ENCODE measurements at places on chromosomes 5 and 9.

- DNase-seq, result no peak
Measured at GRCh38 chr5:107456281-107456715, 214.4 kb downstream of the EFNA5 start.

DNA sequence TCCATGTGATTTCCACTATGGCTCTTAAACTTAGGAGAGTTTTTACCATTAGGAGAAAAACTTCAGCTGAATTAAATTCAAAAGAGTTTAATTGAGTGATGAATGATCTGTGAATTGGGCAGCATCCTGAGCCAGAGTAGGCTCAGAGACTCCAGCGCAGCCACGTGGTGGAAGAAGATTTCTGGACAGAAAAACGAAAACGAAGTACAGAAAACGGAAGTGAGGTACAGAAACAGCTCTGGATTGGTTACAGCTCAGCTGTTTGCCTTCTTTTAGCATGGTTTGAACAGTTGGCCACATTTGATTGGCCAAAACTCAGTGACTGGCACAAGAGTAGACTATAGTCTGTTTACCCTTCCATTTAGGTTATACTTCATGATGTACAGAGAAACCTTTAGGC, 69.2 kb upstream of the PLPP1 start:
- no peak for DNase-seq

- DNase-seq, result peak; percentile 90
Measured at GRCh38 chr5:8457187-8458037, 588.5 kb downstream of the MTRR start.

GRCh38 chr9:104927216-104927911, 591 bp downstream of the ABCA1 start:
- peak; percentile 11 for DNase-seq

DNA sequence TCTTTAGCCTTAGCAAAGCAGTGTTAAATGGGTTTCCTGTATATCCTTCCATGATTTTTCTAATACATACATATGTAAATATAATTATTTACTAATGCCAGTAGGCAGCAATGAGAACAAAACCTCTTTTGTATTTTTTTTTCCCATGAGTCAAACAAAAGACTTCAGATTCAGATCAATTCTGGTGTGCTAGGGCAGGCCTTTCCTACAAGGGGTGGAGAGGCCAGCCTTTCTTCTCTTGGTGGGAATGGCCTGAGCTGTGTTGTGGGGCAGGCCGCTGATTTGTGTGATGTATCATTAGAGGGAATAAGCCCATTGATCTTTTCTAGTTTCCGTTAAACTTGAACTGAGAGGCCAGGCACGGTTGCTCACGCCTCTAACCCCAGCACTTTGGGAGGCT, 115.5 kb upstream of the DMRT1 start:
- DNase-seq, result no peak

DNA sequence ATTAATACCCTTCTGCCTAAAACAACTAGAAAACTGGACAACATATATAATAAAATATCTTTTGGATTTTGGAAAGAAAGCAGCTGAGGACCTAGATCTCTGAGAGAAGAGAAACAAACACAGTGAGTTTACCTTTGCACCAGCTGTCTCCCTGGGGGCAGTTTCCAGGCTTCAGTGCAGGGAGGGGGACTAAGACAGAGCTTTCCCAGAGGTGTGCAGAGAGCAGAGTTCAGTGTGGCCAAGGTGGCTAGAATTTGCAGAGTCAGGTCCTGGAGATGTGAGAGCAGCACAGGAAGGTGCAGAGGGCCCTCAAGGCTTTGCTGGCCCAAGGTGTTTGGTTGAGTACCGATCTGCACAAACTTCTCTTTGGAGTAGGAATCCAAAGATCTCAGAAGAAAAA, 26.3 kb upstream of the PTPDC1 start:
- no peak for DNase-seq

- DNase-seq, result no peak
Measured at GRCh38 chr5:128341056-128341455, 197.0 kb downstream of the FBN2 start.

DNA sequence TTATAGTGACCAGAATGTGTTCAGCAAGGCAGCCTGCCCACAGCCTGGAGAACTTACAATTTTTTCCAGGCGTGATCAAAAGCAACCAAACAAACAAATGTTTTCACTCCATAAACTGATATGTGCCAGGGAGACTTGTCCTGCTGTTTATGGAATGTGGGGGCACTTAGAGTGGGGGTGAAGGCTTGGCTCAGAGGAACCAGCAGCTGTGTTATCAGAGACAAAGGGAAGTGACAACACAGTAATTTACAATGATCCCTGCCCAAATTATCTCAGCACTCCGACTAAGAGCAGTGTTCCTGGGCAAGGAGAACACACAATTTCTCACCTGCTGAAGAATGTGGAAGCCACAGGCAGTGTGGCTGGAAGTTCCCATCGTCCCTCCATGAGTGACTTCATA, 429.1 kb upstream of the IRX4 start:
- DNase-seq, result no peak

GRCh38 chr5:13771011-13771571, 173.4 kb downstream of the DNAH5 start:
- DNase-seq, result no peak

DNA sequence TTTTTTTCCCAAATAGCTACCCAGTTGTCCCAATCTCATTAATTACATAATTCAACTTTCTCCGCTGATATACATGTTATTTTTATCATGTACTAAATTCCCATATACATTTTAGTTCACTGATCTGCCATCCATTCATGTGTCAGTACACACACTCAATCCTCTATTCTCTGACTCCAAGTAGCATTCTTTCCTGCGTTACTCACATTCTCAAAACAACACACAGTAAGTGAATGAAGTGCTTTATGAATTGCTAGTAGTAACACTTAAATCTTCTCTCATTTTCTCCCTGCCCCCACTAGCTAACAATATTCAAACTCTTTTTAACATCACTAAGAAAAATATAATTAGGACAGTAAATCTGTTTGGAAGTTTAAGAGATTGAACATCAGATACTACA, 8.9 kb downstream of the ZNF366 start:
- DNase-seq, result no peak

- no peak for DNase-seq
Measured at GRCh38 chr9:4333231-4333740, 33.4 kb upstream of the GLIS3 start.

DNA sequence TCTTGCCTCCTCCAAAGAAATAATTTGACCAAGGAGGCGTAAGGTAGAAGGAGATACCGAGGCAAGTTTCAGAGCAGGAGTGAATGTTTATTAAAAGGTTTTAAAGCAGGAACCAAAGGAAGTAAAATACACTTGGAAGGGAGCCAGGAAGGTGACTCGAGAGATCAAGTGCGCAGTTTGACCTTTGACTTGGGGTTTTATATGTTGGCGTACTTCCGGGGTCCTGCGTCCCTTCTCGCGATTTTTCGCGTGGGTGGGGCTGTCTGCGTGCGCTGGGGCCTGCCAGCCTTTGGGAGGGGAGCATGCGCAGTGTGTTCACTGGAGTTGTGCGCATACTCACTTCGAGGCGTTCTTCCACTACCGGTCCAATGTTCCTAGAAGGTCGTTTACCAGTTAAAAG, 166.0 kb upstream of the IRX2 start:
- no peak for DNase-seq

- DNase-seq, result no peak
Measured at GRCh38 chr5:104186100-104186499, 623.5 kb upstream of the NUDT12 start.

- DNase-seq, result no peak
Measured at GRCh38 chr5:141135718-141136266, 786 bp downstream of the PCDHB5 start.
